NCI-H2171 (cell line): ENCODE measurements at places on chromosomes 11 and 22.

GRCh38 chr11:65558930-65559509 lies 861 bp upstream of the LTBP3 start:
- no peak for DNase-seq

- no peak for DNase-seq
Observed at GRCh38 chr11:115377882-115378296, 126.3 kb downstream of the CADM1 start.

GRCh38 chr11:123841174-123841573 lies 35.0 kb upstream of the OR6M1 start:
- DNase-seq = no peak

- DNase-seq = no peak
Observed at GRCh38 chr11:67670316-67671210, 3.9 kb downstream of the ALDH3B2 start.

DNA sequence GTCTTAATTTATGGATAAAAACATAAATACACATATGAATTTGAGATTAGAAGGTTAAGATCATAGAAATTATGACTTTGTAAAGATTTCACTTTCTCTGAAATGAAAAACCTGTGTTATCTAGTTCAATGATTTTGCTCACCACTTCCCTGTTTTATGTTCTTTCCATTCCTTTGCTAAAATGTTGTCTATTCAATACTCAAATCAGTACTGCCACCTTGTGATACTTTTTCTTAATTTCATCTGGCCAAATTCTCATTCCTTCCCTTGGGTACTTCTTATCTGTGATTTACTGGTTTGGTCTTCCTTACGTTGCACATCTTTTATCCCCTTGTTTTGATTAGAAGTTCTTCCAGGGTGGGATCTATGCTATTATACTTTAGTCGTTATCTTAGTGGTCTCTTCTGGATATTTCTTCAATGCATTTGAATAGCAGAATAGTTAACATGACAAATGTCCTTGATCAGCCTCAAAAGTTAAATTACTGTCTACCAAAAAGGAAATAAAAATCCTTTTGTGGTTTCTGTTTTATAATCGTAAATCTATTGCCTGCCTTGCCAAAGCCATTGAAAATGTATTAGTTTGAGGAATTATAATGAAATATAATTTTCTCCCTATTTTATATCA lies 197.0 kb downstream of the PGR start:
- DNase-seq = no peak
